Activated T-helper 17 cell treated with anti-CD3 and anti-CD28 coated beads, Interleukin-2, amount 50 U/mL, for 72 hours (primary cell): ENCODE measurements at places on chromosomes 5 and 9.
A peak's percentile ranks its signal among the peaks of the same experiment; 100 is the strongest.

DNA sequence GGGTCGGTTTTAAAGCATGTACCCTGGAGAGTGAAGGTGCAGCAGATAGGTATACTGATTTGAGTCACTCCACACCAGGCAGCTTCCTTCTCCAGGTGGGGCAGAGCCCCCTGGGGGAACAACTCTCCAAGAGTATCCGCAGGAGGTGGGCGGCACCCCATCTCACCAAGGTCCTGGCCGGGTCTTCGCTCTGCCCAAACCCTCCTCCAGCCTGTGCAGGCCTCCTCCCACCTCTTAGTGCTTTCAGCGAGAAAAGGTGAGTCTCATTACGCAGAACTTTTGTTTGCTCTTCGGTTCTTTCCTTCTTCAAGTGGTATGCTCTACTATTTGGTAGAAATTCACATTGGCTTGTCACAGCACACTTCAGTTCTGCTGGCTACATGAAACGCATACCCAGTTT, 13.7 kb downstream of the SPACA9 start:
- ATAC-seq: no peak

DNA sequence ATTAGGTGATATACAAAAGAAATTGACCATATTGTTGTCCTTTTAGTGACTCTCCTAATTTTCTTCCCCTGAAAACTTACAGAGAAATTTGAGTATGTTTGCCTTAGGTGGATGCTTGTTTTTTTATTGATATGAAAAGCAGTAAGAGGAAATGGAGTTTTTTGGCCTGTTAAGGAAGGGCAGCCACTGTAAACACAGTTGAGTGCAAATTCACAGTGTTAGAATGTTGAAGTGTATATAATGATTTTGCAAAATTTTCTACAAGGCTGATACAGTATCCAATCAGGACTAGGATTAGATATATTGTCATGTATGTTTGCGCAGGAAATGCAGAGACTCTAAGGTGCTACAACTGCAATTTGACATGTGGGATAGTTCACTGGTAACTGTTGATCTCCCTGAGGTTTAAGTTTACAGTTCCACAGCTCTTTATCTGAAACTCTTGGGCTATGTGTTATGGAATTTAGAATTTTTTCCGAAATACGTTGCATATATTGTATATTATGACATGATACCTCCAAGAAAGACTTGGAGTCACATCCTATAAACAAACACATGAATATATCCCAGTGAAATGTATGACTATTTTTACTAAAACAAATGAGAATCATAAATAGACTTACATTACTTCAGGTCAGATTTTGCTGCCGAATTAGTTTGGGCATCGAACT, 62.5 kb downstream of the FXN start:
- no peak for ATAC-seq

DNA sequence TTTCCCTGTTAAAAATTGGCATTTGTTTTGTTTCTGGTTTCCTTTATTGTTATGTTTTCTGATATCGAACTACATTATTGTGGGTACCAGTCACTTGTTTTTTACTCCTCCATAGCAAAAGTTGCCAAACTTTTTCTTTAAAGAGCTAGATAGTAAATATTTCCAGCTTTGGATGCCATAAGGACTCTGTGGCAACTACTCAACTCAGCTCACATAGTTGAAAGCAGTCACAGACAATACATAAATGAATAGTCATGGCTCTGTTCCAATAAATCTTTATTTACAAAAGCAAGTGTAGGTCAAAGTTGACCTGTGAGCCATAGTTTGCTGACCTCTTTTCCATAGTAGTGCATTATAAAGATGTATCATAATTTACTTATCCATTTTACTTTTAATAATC, 305.0 kb downstream of the RASEF start:
- ATAC-seq: no peak

DNA sequence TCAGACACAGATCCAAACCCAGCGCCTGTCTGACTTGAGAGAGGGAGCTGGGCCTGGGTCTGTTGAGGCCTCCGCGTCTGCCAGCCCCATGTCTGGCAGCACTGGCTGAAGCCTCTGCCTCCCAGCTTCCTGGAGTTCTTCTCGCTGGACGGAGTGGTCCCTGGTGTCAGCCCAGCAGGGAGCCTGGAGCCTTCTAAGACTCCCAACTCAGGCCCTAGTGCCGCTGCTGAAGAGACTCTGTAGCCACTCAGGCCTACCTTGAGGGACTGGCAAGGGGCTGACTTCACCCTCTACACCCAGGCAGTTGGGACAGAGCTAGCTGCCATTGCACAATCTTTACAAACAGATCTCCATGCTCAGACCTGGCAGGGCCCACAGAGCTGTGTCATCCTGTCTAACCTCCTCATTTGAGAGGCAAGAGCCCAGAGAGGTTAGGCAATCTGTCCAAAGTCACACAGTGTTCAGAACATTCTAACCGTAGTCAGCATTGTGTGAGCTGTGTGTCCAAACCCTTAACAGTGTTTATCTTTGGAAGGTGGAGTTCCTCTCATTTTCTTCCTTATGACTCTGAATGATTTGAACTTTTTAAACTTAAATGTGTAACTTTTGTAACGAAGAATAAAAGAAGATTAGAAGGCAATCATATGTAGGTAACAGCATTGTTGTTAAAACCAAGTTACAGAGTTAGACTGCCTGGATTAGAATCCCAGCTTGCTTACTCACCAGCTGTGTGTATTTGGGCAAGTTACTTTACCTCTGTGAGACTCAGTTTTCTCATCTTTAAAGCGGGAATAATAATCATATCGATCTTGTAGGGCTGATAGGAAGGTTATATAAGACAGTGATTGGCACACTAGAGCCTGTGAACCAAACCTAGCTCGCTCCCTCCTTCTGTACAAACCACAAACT, 4.6 kb upstream of the DUSP1 start:
- ATAC-seq: no peak

DNA sequence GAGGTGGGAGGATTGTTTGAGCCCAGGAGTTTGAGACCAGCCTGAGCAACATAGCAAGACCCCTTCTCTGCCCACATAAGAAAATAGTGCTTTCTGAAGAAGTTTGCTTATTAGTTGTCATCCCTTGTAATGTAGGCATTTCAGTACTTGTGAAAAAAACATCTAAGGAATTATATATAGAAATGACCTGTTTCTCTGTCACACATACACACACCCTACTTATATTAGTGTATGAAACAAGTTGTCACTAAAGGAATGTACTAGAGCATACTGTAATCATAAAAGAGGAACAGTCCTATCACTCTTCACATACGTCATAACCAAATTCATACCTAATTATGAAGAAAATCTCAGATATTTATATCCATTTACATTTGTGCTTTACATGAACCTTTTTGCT, 122.0 kb downstream of the NIPBL start:
- ATAC-seq: peak; percentile 62

- no peak for ATAC-seq
Observed at GRCh38 chr9:76405868-76406267, 11.6 kb upstream of the RFK start.

DNA sequence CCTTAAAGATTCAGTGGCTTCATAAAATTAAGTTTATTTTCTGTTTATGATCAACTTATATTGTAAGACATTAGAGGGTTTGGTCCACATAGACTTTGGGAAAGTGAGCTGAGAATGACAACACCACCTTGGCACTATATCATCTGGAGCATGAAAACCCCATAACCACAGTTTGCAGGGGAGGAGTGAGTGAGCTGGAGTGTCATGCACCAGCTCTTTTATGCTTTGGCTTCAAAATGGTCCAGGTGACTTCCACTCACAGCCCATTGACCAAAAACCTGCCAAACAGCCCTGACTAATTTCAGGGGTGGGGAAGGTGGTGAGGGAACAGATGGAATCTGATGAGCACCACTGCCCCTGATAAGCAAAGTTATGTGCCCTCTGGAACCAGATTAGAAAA, 295.8 kb downstream of the DMRTA1 start:
- ATAC-seq: no peak

- no peak for ATAC-seq
Observed at GRCh38 chr5:62042007-62042406, 264.0 kb upstream of the KIF2A start.

GRCh38 chr5:140868721-140869554, at the start of gene PCDHA11:
TSS of gene PCDHA11 (plus strand) at chr5:140868957. CDS start at chr5:140869104, 147 bp downstream.
- ATAC-seq: no peak

DNA sequence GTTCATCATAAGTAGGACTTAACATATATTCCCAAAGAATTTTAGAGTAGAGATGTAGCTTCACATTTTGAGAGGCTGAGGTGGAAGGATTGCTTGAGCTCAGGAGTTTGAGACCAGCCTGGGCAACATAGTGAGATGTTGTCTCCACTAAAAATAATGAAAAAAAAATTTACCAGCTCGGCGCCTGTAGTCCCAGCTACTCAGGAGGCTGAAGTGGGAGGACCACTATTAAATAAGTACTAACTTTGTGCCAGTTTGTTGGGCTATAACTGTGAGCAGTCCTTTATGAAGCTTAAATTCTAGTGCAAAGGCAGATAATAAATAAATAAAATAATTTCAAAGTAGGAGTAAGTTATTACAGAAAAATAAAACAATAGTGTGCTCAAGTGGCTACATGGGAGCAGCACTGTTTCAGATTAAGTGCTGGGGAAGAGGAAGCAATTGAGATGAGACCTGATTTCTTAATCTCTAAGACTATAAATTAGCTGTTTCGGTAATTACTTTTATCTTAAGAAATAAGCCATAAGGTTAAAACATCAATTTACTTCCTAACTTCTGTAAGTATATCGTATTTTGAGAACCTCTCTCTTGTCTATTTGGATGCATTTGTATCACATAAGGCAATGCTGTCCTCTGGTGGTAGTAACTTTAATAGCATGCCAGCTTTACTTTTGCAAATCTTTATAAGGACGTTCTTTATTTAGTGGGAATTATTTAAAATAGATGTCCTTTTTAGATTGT, 98.9 kb downstream of the CSNK1G3 start:
- peak; percentile 42 for ATAC-seq

DNA sequence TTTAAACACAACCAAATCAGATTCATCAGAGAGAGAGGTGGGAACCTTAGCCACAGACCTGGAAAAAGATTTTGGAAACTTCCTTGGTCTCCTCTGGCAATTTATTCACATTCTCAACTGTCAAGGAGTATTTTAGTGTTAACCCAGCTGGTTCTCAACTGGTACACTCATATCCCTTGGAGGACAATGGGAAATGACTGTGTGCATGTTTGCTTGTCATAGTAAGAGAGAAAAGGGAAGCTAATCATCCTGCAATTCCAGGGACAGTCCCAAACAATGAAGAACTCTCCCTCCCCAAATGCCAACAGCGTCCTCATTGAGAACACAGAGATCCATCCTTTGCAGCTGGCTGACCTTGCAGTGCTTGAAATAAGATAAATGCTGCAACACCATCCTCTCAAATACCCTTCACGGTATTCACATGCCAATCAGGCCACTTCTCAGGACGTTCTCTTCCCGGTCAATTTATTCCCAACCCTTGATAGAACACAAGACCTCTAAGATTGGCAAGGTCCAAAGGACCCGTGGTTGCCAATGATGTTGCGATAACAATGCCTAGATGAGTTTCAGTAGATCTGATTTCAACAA, 75.5 kb downstream of the EPB41L4B start:
- no peak for ATAC-seq

DNA sequence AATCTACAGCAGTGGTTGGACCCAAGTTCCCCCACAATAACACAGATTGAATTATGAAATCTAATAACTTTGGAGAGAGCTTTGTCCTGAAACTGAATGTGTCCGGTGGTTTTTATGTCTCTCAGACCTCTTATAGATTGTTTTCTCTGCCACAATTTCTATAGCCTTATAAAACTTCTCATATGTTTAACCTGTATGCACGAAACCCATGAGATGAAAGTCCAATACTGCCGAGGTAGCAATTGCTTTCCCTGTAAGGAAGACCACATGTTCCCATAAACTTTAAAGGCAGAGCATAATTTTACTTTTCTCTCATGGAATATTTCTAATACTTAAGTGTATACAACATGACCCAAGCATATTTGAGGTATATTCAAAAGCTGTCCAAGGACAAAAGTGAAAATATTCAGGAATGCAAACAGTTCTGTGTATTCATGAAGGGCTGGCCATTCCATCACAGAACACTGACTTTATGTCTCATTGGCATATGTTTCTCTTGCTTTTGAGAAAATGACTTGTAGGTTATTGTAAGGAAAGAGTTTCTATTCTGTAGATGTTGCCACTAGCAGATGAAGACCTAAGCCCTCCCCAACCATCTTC, 94.4 kb upstream of the TLE4 start:
- no peak for ATAC-seq
